ENCODE measurements at places on chromosomes 16 and 17. TPM values are rescaled to one million over a fixed set of nuclear protein-coding genes. Genes with fewer than 3 reads are reported as not detected.

Gene OR1F1
- total RNA-seq: not detected

DNA sequence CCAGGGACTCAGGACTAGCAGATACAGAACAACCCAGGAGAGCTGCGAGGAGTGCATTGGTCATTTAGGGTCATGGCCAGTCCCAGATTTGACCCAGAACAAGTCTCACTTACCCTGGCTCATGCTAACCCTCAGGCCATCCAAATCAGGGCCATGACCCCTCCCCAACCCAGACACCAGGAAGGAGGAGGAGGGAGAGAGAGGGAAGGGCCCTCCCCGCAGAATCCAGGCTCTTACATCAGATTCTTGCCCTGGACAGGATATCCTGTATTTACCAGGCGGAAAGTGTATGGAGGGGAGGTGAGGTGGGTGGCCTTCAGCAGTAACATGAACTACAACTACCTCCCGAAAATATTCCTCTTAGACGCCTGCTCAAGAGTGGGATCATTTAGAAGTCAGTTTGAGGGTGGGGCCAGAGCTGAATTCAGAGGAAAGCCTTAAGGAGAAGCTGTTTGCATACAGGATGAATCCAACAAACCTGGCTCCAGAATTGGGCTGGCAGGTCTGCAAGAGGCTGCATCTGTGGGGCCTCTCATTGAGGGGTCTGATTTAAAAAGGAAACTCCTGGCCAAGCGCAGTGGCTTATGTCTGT, 2.1 kb downstream of the VAT1 start:
- no peak for DNase-seq

DNA sequence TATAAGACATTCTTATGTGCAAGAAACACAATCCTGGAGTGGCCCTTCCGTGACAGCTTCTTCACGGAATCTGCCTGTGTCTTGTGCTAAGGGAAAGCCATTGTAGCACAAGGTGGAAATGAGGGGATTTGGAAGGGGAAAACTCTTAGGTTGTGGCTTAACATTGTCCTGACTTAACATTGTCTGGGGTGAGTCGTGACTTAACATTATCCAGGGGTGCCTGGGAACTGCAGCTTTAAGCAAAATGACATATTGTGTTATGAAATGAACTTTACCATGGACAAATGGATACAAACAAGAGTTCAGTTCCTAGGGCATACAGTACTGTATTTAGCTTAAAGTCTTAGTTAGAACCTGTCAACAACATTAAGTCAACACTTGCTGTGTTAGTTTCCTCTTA, 323.9 kb downstream of the CPPED1 start:
- no peak for DNase-seq

Gene DVL2
- total RNA-seq: 27.2 TPM

GRCh38 chr16:65313936-65314626, 192.2 kb upstream of the CDH11 start:
- no peak for DNase-seq

DNA sequence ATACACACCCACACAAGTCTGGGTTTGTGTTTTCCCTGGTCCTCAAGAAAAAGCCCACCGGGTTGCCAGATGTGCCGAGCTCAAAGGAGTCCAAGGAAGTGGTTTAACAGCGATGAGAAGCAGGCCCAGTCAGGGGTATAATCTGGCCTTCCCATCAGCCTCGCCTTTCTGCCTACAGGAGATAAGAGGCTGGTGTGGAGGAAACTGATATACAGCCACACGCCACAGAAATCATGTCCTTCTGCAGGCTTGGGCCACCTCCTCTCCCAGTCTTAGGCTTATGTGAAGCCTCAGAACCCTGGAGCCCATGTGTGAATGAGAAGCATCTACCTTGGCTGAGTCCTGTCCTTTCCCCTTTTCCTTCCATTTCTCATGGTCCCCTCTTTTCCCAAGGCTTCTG, 43.6 kb upstream of the MMP2 start:
- no peak for DNase-seq

DNA sequence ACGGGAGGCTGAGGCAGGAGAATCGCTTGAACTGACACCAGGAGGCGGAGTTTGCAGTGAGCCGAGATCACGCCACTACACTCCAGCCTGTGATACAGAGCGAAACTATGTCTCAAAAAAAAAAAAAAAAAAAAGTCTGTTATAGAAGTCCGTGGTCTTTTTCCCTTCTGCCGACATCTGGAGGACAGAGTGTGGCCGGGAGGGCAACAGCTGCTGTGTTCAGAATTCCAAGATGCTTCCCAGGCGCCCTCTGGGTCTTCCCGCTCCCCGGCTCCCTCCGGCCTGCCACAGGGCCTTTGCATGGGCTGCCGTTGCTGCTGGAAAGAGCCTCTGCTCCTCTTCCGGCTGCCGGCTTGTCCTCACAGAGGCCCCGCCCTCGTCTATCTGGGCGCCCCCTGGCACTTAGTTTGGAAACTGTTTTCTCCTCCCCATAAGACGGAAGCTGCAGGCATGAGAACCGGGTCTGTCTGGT, 2.4 kb upstream of the CACNA1H start:
- DNase-seq: peak; percentile 40

Gene KRTAP16-1
- not detected for total RNA-seq

DNA sequence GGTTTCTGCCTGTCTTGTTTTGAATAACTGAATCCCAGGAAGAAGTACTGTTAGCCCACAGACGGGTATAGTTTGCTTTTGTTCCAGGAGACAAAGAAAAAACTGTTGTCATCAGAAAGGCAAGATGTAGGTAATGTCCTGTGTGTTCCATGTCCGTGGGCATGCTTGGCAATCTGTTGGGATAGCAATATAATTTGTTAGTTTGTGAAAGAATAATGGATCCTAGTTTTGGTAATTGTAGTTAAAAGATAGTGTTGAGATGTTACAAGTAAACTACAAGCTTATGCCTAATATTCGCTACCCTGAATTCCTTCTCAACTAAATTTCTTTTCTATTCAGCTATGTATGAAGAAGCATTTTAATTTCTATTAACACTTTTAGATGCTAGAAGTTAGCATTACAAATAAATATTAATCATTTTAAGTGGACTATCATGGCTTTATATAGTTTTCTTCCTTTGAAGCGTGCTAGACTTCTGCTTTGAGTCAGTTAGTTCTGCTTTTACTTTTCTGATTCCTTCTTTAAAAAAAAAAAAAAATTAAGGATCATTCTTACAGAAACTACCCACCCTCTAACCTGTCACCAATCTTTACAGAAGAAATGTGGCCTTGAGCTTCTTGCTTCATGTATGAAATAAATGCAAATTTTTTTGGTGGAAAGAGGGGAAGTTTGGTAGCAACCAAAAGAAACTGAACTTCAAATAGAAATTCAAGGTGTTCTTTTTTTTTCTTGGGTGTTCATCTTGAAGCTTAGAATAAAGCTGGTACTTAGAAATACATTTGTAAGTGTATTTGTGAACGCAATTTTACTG, 2.4 kb downstream of the EVI2A start:
- DNase-seq: no peak

Gene EMP2
- total RNA-seq: 24.6 TPM

- DNase-seq: no peak
Measured at GRCh38 chr16:84367297-84367680, 1.0 kb upstream of the ATP2C2 start.

DNA sequence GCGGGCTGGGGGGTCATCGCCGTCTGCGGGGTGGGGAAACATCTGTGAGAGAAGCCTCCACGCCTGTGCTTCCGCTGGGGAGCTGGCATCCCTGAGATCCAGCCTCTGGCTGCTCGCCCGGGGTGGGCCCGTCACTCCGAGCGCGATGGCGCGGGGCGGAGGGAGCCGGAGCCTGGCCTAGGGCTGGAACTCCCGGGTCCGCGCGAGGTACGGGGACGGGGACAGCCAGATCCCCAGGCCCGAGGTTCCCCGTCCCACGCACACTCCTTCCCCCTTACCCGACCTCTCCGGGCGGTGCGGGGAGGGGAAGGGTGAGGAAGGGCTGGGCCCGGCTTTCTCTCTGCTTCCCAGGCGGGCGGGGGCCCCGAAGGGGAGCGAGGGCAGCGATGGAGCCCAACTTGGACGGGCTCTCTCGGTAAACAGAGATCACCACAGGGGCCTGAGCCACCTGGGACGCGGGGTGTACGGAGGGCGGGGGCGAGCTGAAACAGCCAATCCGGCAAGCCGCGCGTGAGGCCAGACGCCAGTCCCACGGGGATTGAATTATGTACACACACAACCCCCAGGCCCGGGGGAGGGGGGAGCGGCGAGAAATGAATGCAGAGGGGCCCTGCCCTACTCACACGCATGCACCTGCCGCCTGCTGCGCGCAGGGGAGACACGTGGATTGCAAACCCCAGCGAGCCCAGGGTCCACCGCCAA, at the start of gene SLC16A11:
Gene SLC16A11, minus strand, starts transcription at position 596 of the 702 bp plus-strand sequence. Its CDS starts 579 bp downstream, at position 17.
- DNase-seq: no peak

Gene NEK8
- 5.8 TPM for total RNA-seq

Gene NPIPB8
- total RNA-seq: 0.49 TPM

DNA sequence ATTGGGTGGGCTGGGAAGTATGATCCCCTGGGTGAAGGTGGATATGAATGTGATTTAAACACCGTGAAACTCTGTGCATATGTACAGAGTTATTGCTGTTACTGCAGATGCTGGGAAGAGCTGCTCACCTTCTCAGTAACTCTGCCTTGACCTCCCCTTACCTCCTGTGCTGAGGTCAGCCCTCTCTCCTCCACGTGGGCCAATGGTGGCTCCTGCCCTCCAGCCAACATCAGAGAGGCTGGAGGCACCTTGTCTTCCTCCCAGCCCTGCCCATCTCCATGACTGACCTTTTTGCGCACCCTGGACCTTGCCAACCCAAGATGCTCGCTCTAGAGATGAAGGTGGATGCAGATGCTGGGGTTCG, 387 bp upstream of the ASB16 start:
- no peak for DNase-seq

- no peak for DNase-seq
Measured at GRCh38 chr16:2383501-2383900, 43.0 kb upstream of the ABCA3 start.

Gene FBXO39
- total RNA-seq: not detected

Gene HBA2
- total RNA-seq: not detected

Gene HEATR9
- total RNA-seq: not detected

- no peak for DNase-seq
Measured at GRCh38 chr17:54861471-54861983, 39.1 kb upstream of the TOM1L1 start.

Gene SARM1
- 0.73 TPM for total RNA-seq

Gene CDH3
- total RNA-seq: not detected

Gene CACNG3
- not detected for total RNA-seq

DNA sequence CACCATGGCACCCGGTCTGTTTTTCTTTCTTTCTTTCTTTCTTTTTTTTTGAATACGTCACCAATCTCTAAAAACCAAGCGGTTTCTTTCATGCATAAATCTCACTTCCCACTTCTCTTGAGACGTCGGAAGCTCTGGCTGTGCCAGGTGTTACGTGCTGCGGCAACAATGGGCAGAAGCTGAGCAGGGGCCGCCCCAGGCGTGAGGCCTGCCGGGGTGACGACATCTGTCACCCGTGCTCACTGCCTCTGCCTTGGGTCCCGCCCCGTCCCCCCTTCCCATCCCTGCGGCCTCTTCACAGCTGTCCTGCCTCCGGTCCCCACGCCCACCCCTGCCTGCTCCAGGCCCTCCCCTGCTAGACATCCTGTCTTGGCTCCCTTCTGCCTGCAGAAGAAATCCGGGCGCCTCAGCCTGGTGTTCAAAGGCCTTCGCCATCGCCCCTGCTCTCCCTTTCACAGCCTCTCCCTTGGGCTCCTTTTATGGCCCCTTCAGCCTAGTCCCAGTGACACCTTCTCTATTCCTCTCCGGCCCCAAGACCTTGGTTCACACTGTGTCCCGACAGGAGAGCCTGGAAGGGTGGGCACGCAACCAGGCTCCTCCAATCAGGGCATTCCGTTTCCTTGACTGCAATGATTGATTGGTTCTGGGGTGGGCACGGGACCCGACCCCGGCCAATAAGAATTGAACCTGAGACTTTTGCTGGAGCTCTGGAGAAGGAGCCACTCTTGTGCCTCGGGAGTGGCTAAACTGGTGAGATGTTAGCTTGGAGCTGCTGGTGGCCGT, 4.8 kb downstream of the P2RX1 start:
- DNase-seq: no peak

DNA sequence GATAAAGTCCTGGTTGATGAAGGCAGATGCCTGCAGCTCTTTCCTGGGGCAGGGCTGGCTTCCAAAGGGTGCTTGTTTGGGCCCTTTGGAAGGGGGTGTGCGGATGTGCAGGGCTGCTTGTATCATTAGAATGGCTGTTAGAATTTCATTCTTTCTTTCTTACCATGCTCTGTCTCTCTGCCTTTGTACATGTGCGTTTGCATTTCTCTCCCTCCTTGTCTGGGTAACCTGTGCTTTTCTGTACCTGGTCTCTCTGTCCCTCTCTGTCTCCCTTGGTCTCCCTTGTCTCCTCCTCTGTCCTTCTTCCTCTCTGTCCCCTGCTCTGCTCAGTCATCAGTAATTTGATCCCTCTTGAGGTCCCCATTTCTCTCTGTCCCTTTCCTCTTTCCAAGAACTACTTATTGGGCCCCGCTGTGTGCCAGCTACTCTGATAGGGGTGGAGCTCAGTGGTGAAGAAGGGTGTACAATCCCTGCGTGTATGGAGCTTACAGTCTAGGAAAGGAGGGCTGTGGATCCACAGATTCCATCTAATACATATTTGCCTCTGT, 69.3 kb downstream of the PLCG2 start:
- DNase-seq: no peak

GRCh38 chr16:78789561-78789960, 690.1 kb downstream of the WWOX start:
- DNase-seq: no peak

- no peak for DNase-seq
Measured at GRCh38 chr17:17510456-17511292, 14.5 kb upstream of the RASD1 start.

Gene CLEC10A
- total RNA-seq: not detected

Gene NPIPB9
- 1.0 TPM for total RNA-seq

DNA sequence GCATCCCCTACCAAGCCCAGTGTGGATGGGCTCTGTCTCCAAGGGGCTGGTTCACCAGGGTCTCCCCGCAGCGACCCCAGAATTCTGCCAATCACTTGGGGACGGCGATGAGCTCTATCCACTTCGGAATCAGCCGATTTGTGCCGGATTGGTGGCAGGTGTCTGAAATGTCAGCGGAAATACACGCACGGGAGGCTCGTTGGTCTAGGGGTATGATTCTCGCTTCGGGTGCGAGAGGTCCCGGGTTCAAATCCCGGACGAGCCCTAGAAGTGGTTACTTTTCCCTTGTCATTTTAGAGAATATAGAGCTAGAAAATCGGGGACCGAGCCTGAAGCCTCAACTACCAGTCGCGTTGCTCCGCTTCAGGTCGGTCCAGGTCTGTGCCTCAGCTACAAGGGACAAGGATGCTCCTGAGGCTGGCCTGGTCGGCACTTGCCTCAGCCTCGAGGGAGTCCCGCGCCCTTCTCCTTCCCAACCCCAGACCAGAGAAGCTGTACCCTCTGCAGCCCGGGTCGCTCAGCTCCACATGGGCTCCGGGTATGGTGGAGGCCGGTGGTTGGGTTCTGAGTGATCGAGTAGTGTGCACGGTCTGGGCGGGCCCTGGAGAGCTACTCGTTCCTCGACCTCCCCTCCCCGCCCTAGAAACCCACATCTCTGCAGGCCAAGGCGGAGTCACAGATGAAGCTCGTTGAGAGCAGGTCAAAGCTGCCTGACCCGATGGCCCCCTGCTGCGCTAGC, 16.0 kb upstream of the OR1F1 start:
- DNase-seq: peak; percentile 67

Gene ACSM2A
- total RNA-seq: 16.3 TPM

Gene OTOA
- 0.11 TPM for total RNA-seq
